ENCODE measurements at places on chromosomes 5 and 9.

- no peak for DNase-seq
Observed at GRCh38 chr5:58599217-58599616, 16.3 kb downstream of the RAB3C start.

DNA sequence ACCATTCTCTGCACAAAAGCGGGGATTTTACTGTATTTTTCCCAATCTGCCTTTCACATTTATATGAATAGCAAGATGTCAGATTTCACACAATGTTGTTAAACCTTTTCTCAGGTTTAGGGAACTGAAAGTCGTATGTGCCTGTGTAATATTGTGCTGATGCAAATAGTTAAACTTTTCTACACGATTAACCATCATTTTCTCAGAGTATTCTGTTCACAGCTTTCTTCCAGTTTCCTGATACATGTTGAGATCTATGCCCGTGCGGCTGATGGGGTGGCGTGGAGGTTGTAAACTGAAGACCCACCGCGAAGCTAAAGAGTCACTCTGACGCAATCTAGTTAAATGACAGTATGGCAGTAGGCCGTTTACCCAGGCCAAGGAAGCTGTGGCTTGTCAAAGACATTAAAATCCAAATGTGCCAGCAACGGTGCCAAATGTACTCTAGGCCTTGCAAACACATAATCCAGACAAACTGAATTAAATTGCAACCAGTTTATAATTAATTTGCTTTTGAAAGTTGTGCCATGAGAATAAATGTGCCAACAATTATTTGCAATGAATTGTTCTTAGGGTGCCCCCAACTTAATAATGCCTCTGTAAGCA, 145.7 kb downstream of the EBF1 start:
- no peak for DNase-seq

DNA sequence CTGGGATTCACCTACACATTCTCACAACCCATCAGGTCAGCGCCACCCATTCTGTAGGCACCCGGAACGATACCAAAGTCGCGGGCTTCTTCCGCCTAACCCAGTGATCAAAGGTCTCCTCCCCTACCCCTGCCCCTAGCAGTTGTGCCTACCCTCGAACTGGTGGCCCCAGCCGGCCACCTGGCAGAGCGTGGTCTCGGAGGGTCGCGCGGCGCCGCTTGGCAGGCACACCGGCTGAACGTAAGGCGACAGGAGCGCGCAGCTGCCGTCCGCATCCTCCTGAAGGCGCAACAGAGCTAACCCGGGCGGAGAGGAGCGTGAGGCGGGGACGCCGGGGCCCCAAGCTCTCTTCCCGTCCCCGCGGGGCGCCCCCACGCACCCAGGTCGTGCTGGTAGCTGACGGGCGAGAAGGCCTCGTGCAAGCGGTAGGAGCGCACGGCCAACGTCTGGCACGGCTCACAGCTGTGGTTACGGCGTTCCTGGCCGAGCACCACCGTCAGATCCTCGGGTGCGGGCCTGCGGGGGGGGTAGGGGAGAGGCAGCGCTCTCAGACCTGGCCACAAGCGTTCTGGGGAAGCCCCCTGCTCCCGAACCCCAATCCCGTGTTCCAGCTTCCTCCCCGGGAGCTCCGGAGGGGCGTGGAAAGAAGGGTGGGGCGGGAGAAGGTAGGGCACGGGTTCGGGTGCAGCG, 2.8 kb upstream of the PFN3 start:
- peak; percentile 68 for DNase-seq

GRCh38 chr5:113807427-113807991, 294.0 kb downstream of the YTHDC2 start:
- DNase-seq = no peak

GRCh38 chr5:66118304-66118703, 25.8 kb upstream of the SREK1 start:
- no peak for DNase-seq

DNA sequence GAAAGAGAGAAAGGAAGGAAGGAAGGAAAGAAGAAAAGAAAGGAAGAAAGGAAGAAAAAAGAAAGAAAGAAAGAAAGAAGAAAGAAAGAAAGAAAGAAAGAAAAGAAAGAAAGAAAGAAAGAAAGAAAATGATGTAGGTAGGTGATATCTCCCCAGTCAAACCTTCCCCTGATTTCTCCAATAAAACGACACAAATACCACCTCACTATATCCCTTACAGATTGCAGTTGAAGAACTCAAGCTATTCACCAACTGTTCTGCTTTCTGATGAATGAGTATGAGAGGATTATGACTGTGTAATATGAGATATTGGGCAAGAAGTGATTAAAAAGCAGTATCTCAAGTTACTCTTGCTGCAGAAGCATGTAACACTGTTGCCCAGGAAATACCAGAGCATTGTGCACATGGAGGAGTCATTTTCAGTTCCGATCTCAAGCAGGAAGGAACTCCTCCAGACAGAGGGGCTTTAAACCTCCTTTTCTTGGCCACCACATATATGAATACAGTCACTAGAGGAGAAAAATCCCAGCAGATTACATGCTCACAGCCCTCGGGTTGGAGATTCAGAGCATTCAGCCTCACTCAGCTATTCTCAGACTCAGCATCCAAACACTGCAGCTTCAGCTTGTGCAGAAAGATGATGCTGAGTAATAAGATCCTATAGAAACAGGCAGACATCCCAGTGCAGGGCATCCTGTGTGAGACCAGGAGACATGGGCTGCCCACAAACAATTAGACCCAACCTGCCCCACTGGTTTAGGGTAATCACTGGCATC, 61.4 kb downstream of the UGCG start:
- no peak for DNase-seq

DNA sequence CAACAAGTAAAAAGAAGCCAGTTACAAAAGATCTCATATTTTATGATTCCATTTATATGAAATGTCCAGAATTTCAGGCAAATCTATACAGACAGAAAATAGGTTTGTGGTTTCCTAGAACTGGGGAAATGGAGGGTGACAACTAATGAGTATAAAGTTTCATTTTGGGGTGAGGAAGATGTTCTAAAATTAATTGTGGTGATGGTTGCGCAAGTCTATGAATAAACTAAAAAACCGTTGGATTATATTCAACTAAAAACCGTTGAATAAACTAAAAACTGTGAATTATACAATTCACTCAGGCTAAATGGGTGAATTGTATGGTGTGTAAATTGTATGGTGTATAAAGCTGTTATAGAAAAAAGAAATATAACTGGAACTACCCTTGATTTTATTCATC, 47.6 kb downstream of the ADAMTS6 start:
- no peak for DNase-seq

DNA sequence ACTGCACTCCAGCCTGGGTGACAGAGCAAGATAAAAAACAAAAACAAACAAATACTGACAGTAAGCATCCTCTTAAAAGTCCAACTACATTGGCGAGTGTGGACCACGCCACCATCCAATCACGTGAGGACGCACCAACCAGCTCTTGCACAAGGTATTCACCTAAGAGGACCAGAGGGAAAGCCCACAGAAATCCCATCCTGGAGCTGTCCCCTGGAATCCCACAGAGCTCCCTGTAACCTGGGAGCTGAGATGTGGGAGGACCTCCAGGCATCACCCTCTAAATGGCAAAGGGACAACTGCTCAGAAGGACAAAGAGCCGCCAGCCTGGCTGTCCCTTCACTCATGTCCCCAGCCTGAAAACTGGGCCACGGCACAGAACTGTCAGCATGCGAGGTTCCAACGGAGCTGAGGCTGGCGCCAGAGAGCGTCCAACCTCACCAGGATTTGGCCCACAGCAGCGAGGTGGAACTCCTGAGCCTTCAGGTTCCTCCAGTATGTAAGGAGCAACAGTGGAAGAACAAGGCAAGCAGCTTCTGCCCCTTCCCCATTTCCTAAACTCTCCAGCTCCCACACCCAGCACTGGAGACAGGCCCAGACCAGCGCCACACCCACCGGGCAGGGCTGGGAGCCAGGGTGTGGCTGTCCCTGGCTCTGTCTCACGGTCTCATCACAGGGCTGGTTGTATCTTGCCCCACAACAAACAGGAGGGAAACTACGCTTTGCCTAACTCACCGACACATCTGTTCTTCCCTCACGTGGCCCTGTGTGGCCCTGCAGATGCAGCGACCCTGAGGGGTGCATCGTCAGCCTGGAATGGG, 15.2 kb downstream of the IPPK start:
- DNase-seq = no peak

DNA sequence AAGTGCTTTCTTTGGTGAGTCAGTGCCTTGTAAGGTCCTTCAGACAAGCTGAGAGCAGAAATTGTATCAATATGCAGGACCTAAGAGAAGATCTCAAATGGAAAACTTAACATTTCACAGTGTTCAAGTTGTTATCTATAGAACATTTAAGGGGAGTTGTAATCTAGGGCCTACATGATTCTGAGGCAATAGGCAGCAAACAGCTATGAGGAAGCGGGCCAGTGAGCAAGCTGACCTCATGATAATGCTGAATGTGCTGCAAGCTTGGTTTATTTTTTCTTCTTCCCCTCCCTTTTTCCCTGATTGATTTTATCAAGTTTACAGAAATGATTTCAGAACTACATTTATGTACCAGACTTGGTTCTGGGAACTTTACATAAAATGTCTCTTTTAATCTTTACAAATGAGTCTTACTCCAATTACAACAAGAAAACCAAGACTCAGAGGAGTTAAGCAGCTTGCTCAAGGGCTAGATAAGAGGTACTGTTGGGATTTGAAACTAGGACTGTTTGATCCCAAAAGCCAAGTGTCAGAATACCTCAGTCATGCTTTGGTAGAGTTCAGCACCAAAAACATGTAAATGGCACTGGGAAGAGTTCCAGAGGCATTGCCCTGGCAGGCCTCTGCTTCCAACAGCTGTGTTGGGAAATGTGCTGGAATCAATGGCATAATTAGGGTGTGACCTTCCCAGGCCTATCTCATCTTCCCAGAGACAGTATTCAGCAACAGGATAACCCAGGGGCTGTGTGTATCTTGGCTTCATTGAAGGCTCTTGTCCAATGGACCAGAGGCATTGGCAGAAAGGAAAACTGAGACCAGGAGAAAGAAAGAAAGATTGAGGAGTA, 130.1 kb downstream of the LRRC70 start:
- DNase-seq = no peak

DNA sequence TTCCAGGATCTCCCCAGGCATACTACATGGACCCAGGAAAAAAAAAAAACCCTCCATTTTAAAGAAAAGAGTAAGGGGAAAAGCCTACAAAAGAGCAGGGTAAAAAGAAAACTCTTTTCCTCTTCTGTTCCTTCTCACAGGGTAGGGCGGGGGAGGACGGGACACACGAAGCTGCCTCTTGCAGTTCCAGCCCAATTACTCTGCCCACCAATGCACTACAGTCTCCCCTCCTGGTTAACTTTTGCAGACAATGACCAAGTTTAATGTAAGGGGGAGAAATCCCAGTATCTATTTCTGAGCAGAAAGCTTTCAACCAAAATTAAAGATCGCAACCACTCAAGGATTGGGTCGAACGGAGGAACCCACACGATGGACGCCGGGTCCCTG, 1.3 kb downstream of the BRD3 start:
- peak; percentile 63 for DNase-seq

DNA sequence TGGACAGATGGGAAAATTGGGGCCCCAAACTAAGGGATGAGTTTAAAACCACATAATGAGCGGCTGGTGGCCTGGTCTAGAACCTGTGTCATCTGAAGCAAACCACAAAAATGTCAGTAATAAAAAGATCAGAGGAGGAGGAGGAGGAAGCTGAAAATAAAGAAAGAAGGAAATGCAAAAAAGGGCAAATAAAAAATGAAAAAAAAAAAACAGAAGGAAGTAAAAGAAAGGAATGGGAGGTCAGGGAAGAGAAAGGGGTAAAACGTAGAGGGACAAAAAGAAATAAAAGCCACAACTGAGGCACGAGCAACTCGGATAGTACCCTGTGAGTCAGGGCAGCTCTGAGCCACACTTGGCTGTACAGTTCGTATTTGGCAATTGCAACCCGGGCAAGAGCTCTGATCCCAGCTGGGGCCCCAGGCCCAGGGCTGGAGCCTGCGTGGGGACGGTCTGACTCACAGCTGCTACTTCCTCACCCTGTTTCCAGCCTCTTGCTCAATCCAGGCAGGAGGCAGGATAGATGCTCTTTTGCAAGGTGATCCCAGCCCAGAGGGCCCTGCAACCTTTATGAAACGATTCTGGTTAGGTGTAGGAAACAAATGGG, 137.9 kb upstream of the TRIM32 start:
- DNase-seq = no peak
